ENCODE measurements at places on chromosomes 7 and 10.

- DNase-seq, result no peak
Observed at GRCh38 chr10:48541144-48541795, 63.6 kb downstream of the ARHGAP22 start.

DNA sequence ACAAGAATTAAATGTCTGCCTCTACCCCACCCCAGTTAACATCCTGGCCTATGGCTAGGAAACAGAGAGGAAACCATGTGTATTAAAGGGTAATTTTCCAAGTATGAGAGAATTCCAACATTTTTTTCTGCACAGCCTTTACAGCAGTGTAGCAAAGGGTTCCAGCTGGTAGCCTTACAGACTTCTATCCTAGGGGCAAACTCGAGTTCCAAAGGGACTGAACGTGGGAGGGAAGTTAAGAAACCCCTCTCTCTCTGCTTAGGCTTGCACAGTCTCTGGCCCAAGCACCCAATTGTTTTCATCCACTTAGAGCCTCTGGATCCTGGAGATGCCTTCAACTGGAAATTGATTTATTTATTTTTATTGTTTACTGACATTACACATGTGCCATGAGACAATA, 60.3 kb downstream of the SLC16A12 start:
- no peak for DNase-seq

DNA sequence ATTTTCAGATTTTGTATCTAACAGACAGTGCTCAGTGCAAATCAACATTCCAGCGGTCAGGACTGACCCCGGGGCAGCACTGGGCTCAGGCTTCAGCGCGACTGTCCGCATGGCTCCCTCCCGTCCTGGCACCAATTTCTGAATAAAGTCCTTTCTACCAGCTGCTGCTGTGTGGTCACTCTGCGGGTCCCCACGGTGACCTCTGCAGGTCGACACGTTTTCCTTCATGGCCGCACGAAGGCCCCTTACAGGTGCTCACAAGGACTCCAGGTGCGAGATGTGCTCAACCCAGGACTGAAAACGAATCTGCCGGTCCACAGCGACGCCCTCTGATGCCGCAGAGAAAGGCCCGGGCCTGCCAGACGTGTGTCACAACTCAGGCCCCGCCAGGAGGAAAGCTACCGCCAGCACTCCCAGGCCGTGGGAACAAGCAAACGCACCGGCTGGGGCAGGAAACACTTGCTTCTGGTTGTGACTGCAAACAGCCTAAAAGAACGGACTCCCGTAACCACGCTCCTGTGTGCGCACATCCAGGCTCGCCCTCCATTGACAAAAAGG, 3.7 kb upstream of the UTF1 start:
- DNase-seq, result no peak

DNA sequence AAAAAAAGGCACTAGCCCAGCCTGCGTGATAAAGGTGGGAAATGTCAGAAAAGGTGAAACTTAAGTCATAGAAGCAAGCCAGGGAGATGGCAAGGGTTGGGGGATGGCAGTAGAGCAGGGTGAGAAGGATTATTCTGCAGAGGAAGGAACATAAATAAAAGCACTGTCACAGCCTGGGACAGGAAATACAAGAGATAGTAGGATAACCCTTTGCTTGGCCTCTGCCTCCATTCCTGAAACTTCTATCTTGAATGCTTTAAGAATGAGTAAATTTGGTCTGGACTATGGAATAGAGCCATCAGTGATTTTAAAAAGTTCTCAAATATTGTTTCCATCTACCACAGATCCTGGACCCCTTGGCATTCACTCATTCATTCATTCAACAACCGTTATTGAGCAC, 50.0 kb downstream of the ABCC2 start:
- DNase-seq, result no peak

DNA sequence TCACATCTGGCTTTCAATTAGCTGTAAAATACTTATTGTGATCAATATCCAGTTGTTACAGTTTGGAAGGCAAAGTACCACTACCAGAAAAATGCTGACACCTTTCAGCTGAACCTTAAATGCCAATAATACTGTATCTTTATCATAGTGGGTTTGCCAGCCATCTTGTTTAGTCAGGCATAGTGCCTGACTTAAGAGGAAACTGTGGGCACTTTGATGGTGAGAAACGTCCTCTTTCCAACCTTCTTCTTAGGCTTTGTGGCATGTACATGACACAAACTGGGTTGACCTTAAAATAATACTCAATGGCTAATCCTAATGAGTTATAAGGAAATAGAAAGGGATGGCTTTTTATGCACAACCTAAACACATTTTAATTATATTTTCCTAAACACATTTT, 52.3 kb upstream of the PRR15 start:
- no peak for DNase-seq
